ENCODE measurements at places on chromosomes 13 and 19.

GRCh38 chr19:41223431-41224234 lies 4.6 kb downstream of the AXL start:
- no peak for DNase-seq

DNA sequence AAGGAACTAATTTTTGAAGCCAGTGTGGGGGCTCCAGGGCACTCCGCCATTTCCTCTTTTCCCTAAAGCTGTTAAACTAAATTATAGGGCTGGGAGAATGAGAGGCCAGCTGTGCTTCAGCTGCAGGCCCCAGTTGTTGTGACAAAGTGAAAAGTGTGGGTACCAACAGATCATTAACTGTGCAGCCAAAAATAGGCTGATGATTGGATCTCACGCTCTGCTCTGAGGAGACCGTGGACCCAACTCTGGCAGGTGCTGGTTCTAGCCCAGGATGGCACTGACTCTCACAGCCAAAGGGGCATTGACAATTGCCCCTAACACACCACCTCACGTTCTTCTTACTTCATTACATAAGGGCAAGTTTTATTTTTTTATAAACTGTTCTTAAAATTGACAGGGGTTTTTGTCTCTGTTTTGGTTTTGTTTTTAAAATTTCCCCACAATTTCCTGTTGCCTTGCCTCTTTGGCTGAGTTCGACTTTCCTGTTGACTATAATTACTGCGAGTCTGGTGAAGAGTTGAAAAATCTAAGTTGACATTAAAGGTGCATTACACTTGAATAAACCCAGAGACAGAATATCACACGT lies 391.0 kb downstream of the FGF9 start:
- DNase-seq: no peak

- DNase-seq: no peak
These were observed 208.3 kb upstream of the SERP2 start for GRCh38 chr13:44165221-44165888.

DNA sequence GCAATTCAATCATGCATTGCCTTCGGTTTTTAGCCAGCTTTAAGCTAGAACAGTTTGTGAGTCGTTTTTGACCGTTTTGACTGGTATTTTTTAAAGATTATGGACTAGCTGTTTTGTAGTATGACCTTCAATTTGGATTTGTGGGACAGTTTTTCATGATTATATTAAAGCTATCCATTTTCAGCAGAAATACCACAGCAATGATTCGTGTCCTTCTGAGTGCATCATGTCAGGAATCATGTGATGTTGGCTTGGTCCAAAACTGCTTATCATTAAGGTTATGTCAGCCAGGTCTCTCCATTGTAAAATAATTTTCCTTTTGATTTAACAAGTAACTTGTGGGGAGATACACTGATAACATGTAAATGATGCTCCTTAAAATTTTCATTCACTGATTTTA lies 229.0 kb downstream of the POSTN start:
- no peak for DNase-seq

DNA sequence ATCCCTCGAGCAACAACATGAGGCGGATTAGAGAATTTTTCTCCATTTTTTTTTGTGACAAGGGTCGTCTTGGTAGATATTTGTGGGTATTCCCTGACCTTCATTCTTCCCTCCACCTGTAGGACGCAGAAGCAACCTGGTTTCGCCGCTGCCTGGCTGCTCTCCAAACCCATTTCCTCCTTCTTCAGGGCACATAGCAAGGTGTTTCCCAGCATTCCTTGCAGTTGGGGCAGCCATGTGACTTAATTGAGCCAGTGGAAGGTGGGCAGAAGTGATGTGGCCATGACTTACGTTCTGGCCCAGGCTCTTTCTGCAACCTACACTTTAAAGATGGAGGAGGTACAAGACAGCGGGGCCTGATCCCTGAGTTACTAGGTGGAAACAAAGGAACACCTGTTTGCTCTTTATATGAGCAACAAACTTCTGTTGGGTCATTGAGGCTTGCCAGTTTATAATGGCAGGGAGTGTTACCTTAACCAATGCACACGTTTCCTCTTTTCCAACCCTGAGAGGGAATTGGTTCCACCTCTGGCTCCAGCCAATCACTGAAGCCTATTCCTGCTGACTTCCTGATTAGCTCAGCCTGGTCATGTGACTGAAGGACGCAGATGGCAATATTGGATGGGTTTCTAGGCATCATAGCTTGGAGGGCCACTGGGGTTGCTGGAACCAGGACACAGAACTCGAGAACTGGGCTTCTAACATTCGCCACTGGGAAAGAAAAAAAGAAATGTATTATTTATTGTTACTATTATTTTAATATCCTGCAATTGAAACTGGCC lies 30.8 kb upstream of the ZNRF4 start:
- no peak for DNase-seq

- no peak for DNase-seq
These were observed 6.5 kb upstream of the CNMD start for GRCh38 chr13:52746141-52746540.

GRCh38 chr13:78958006-78958405 lies 299.1 kb upstream of the OBI1 start:
- no peak for DNase-seq

- no peak for DNase-seq
These were observed 118.2 kb downstream of the KCNRG start for GRCh38 chr13:50133358-50133953.

- DNase-seq: no peak
These were observed 1.2 kb downstream of the ZNF347 start for GRCh38 chr19:53157626-53158025.

- DNase-seq: no peak
These were observed 32.9 kb downstream of the WASF3 start for GRCh38 chr13:26590379-26590778.

DNA sequence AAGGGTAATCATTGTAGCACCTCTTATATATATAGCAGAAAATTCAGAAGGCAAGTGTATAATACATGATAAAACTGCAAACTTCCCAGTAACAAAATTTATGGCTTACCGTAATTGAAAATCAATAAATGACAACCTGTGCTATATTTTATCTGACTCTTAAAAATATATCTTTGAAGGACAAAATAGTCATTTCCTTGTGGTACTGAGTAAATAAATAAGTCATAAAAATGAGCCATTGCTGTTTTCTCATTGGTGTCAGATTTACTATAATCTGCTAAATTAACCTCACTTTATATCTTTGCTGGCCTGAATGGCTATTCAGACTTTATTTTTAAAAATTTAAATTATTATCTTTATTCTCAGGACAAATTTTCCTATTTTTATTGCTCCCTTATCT lies 1319.1 kb upstream of the SPRY2 start:
- no peak for DNase-seq

GRCh38 chr13:72255908-72256307 lies 388.9 kb upstream of the DACH1 start:
- DNase-seq: no peak

DNA sequence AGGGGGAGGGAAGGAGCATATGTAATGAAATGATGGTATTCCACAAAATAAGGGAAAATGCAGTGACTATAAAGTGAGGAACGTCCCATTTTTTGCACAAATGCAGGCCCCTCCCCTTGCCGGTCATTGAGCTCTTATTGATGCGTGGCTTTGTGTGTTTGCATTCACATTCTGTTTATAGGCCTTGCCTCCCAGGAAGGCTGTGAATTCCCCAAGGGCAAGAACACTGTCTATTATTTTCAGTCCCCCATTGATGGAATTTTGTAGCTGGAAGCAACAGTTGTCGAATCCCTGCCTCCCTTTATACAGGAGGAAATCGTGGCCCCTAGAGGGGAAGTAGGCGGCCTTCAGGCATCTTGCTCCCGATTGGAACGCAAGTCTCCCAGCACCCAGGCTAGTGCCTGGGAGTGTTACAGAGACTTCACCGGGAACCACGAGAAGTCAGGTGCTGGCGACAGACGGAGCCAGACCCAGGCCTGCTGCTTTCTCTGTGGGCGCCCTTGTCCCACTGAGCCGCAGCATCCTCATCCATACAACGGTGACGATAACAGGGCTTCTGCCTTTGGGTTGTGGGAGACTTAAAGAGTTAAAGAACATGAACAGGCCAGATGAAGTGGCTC lies 6.9 kb downstream of the SBSN start:
- DNase-seq: no peak

GRCh38 chr13:49437705-49438104 lies 6.2 kb downstream of the CAB39L start:
- no peak for DNase-seq

DNA sequence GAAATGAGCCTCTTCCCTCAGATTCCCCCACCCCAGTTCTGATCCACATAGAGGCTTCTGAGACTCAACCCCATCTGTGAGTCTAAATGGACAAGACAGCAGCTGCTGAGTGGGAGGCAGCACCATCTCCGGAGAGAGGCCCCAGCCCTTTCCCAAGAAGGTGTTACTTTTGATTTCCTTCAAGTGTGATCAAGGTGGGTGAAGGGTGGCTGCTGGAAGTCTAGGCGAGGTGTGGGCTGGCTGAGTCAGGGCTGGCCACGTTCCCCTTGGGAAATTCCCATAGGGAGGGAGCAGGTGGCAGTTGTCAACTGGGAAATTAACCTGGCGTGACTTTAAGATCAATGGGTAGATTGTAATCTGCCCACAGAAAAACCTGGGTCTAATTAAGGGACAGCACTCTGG lies 148.0 kb downstream of the FOXO1 start:
- no peak for DNase-seq

DNA sequence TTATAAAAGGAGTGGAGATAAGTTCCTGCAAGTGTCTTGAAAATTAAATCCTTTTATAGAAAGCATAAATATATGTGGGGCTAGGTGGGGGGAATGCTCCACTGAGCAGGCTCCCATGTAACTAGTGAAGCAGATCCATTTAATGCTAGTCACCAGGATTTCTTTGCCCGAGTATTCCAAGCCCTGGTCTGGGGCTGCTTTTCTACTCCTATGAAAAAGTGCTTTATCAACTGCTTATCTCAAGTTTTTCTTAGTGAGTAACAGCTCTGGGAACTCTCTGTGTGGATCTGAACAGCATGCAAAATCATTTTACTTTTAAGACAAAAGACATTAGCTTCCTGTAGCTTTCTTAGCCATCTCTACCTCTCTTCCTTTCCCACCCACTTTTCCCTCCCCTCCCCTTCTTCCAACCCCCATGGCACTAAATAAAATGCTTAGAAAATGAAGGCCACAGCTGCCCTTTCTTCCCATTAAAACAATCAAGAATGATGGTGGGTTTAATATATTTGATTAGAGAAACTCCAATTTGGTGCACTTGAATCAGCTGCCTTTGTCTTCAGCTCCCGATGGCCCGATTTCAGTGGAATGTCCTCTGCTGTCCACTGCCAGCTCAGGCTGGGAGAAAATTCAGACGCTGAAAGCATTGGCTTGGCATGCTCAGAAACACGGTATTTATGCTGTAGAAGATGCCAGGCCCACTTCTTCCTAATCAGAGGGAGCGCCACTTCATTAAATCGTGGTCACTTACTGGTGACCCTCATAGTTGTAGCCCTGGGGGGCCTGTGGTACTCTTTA lies 475.1 kb downstream of the FOXO1 start:
- DNase-seq: no peak

GRCh38 chr19:52584736-52585440 lies 14.8 kb downstream of the ZNF701 start:
- DNase-seq: no peak

DNA sequence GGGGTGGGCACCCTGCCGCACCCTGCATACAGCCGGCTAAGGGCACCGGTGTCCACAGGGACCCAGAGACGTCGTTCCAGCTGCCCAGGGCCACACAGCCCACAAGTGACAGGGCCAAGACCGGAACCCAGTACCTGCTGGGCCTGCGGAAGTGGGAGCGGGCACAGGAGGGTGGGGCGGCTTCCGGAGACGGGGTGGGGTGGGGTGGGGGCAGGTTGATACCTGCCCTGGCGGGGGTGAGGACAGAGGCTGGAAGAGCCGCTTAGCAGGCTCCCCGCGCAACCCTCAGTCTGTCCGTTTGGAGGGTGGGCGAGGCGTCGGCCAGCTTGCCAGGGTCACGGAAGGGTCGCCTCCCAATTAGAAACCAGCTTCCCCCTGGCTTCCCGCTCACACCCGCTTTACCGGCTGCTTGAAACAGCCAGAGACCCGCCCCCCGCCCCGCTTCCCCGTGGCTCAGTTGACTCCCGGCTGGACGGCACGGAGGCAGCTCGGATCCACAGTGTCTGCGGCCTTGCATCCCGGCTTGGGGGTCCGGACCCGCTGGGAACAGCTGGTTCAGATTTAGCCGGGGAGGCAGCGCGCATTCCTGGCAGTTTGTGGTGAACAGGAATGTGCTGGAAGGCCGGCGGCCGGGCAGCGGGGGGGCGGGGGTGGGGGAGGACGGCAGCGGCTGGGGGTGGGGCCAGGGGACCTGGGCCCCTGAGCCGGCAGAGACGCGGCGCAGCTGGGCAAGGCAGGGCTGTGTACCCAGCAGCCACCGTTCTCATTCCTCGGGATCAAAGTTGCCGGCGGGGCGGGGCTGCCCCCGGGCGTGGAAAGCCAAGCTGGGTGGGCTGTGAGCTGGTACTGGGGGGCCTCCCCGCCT lies 1.9 kb downstream of the CNN2 start:
- no peak for DNase-seq

GRCh38 chr13:37910790-37911189 lies 41.2 kb upstream of the TRPC4 start:
- no peak for DNase-seq

DNA sequence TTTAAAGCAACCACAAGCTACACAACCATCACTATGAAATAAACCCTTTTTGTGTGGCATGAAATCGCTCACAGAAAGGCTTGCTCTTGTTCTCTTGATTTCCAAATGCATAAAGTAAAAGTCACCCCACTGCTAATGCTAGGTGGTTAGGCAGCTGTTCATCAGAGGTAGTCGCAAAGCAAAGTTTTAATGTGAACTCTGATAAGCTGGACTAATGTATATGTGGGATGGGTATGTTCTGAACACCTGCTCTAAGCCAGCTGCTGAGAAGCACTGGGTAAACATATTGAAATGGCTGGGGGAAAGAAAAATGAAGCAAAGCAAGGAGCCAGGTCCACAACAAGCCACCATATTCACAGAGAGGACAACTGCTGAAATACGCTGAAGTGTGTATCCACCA lies 142.3 kb downstream of the KLF12 start:
- DNase-seq: no peak

GRCh38 chr19:19379527-19379926 lies 25.9 kb upstream of the GATAD2A start:
- DNase-seq: no peak

DNA sequence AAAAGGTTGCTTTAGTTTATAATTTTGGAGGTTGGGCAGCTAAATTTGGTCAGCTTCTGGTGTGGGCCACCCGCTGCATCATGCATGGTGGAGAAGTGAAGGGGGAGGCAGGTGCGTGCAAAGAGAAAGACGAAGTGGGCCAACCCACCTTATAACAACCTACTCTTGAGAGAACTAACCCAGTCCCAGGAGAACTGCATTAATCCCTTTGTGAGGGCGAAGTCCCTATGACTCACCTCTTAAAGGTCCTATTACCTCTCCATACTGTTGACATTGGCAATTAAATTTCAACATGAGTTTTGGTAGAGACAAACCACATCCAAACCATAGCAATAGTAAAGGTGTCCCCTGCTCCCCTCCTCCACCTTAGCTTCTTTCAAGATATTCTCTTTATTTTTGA lies 7.7 kb upstream of the FGF9 start:
- DNase-seq: no peak

DNA sequence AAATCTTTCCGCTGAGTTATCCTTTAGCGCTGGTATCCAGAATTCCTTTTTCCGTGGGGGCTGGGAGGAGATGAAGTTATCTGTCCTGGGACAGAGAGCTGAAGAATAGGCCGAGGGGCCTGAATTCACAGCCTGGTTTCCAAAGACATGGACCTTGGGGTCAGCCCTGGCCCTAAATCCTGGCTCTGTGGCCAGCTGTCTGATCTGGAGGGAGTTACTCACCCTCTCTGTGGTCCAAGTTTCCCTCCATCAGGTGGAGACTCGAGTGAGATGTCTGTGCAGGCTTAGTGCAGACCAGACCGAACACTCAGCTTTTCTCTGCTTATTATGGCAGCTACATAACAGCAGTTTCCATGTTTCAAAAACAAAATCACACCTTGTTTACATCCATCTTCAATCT lies 59.6 kb downstream of the CDADC1 start:
- no peak for DNase-seq

Data from left lobe of liver (tissue), 2 donors.